ENCODE measurements at places on chromosomes 16 and 17.

DNA sequence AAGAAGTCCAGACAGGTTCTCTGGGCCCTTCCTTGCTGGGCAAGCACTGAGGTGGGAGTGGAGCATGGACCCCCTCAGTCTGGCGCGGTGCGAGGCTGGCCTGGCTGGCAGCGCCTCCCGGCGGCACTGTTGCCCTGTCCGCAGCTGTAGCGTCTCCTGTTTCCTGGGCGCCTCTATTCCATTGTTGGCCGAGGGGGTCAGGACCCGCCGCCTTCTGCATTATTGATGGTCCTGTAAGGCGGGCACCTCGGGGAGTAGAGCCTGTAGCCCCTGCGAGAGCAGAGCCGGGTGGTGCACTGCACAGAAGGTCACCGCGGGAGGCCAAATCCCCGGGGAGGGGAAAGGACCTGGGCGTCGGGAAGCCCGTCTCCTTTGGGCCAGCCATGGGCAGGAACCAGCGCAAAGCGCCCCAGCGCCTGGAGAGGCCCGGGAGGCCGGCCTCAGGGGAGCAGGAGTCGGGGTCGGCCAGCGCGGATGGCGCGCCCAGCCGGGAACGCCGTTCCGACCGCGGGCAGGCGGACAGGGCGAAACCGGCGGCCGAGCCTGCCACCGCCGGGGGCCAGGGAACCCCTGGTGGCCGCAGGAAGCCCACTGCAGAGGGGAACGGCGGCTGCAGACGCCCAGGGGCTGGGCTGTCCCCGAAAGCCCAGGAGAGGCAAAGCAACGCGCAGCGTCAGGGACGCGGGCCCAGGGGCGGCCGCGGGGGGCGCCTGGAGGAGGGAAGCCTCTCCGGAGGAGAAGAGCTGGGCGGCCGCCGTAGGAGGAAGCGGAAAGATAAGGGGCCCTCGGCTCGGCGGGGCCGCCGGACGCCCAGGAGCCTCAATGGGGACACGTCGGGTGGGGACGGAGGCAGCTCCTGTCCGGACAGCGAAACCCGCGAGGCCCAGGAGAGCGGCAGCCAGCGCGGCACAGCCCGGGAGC lies at the start of gene MYO15B:
MYO15B (plus strand) TSS at position 126 of the 921 bp plus-strand sequence; CDS start at position 384, 258 bp downstream.
- peak; percentile 81 for DNase-seq

GRCh38 chr16:85240982-85241924 lies 129.0 kb upstream of the CIBAR2 start:
- no peak for DNase-seq

GRCh38 chr17:22441776-22442175 lies 749.5 kb downstream of the KCNJ18 start:
- no peak for DNase-seq

DNA sequence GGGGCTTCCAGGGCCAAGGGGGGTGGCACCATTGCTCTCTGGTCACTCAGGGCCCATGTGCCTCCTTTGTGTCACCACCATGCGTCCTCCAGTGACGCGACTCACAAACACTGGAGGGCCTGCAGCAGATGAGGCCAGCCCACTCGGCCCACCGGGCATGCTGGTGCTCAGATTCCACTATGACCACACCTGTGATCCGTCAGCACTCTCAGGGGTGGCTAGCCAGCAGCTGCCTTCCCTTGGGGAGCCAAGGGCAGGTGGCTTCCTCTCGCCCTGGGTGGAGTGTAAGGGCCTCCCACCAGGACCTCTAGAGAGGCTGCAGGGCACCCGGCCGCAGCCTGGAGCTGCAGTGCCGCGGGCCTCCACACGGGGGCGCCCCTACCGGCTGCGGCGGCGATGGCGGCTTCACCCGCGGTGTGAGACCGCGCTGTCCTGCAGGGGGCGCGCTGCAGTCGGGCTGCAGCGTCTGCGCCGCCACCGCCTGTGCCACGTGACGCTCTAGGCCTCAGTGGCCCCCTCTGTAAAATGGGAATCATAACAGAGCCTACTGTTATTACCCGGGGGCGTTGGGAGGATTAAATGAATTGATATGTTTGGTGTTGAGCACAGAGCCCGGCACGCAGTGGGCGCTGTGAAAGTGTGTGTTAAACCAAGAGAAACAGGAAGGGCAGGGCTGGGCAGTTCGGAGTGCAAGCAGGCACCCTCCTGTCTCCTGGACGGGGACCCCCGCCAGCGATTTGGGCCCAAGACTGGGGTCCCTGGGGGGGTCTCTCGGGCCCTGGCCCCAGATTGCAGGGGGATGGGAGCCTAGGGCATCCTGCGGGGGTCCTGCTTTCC lies 192.4 kb upstream of the GSE1 start:
- DNase-seq = peak; percentile 69

DNA sequence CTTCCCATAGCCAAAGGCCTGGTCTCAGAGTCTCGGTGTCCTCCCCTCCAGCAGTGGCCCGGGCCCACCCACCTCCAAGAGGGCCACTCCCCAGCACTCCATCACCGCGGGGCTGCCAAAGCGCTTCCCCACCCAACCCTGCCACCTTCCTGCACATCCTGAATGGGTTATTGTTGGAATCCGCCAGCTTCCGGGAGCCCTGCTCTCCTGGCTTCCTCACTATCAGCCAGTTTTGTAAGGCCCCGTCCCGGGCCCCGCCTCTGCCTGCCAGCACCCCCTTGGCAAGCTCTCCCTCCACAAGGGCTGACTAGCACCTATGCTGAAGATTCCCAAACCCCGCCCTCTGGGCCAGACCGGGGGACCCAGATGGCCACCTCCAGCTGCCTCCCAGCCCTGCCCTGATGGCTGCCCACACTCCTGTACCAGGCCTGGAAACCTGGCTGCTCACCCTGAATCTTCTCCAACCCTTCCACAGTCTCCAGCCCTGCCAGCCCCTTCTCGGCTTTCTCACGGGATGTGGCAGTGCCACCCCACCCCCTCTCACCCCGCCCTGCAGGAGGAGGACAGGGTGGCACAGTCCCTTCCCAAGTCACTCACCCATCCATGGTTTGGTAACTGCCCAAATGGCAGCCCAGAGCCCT lies 14.4 kb downstream of the MYBBP1A start:
- no peak for DNase-seq

GRCh38 chr17:72266112-72266775 lies 145.4 kb downstream of the SOX9 start:
- no peak for DNase-seq

All from naive B cell (primary cell).